AG20443 (cell line): ENCODE measurements at places on chromosomes 16 and 17.

DNA sequence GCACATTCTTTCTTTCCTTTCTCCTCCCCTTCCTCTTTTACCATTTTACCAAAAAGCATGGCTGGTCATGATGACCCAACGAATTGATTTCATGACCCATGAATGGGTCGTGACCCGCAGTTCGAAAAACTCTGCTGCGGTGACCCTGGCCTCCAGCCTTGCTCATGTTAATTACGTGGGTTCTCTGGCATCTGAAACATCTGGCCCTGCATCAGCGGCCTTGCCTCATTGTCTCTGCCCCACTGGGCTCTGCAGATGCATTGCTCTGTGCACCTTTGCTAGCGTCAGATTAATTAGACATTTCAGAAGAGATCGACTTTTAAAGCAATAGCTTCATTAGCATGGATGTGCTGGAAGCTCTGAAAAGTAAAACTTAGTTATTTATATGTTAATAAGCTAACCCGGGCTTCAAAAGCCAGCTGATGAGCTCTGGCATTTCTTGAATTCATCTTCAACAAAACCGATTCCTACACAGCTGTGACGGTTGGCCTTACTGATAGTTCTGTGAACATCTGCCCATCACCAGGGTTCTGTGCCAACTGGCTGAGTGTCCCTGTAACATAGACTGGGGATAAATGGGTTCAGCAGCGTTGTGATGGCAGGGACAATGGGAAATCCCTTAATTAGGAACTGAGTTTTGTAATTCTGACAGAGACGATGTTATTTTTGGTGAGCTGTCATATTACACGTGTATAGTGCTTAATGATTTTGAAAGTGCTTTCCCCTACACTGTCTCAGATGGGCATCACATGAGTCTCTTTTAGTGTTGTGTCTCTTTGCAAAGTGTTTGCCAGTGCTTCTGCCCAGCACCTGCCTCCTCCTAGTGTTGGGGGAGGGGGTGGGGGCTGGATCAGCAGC is 225.9 kb upstream of the EEF2KMT start:
- DNase-seq, result no peak

DNA sequence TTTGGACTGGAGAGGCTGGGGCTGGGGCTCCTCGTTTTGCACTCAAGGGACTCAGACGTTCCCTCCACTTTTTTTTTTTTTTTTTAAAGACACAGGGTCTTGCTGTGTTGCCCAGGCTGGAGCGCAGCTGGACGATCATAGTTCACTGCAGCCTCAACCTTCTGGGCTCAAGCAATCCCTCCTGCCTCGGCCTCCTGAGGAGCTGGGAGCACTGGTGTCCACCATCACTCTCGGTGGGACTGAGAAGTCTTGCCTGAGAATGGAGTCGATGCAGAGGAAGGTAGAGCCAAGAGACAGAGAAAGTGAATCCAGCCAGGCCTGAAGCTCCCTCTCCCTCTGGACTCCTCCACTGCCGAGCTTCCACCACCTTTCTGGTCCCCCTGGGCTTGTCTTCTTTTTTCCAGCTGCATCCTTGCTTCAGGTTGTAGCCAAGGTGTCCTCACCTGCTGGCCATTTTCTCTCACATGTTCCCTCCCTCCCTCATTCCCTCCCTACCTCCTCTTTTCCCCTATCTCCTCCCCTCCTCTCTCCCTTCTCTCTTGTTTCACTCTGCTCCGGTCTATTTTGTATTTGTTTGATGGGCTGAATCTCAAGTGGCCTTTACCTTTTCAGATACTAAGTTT is 233.8 kb downstream of the SNX29 start:
- no peak for DNase-seq

GRCh38 chr16:80330803-80331202 is 210.0 kb upstream of the DYNLRB2 start:
- no peak for DNase-seq

DNA sequence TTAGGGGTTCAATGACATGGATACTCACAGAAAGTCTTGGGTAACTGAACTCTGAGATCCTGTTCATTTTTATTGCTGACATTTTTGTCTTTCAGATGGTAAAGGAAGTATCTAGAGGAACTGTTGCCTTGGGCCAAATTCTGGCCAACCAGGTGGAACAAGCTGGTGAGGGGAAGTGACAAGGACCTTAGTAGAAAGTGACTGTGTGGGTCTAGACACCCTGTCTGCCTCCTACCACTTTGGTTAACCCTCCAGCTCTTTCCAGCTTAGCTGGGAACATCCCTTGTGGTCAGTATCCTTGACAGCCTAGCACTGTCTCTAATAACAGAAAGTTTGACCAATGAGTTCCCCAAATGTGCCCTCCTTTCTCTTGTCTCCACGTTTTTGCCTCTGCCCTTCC is 28.8 kb upstream of the PRKCB start:
- DNase-seq, result no peak

DNA sequence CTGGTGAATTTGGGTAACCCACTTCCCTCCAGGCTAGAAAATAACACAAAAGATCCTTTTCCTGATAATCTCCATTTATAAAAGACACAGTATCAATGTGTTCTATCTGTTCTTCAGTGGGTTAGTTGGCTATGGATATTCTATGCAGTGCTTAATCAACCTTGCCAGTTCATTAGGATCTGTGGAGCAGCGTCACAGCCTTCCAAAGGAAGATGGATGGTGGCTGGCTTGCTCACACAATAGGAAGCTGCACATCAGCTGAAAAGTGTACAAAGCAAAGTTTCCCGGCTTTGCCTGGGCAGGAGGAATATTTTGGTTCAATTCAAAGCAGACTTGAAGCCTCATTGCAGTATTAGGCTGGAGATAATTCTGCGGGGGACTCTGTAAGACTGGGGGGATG is 70.3 kb upstream of the CA10 start:
- no peak for DNase-seq

- DNase-seq, result no peak
Observed at GRCh38 chr16:702341-702740, 3.3 kb downstream of the FBXL16 start.

DNA sequence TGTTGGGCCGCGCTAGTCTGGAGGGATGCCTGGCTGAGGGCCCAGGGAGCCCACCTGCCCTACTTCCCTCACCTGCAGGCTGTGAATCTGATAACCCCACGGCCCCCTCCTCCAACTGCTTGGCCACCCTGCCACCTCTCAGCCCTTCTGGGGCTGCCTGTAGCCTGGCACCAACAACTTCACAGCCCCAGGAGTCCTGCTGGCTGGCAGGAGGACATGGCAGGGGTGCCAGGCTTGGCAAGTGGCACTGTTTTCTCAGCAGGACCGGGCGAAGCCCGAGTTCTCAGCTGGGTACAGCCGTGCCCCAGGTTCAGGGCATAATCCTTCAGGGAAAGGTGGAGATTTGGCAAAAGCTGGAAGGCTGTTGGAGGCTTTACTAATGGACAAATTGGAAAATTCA is 129.6 kb downstream of the CMIP start:
- DNase-seq, result no peak

DNA sequence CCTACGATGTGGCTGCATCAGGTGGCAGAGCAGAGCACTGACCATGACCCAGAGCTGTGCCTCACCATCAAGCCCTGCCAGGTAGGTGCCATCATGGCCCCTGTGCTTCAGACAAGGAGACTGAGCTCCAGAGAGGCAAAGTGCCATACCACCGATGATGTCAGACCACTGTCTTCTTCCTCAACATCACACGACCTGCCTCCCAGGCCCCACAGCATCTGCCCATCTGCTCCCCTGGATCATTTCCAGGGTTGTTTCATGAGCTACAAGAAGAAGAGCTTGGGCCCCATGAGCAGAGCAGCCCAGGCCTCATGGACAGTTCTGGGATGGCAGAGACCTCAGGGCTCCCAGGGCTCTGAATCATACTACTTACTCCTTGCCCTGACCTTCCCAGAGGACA is 9.9 kb downstream of the XYLT1 start:
- DNase-seq, result no peak

DNA sequence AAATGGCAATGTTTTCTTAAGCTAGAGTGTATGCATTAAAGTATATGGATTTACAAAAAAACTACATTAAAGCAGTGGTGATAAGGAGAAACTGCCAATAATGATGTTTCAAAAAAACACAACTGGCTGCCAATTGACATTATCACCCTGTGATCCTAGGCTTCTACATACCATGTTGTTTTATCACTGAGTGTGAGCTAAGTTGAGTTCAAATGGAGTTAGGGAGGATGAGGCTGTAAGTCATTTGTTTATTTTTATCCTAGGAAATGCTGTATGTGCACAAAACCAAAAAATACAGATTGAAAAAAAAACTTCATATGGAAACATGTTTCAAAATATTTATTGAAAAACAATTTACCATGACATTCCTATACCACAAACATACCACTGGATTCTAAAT is 22.9 kb downstream of the CHCT1 start:
- no peak for DNase-seq

GRCh38 chr16:67237396-67238277 is 9.6 kb downstream of the FHOD1 start:
- DNase-seq, result no peak

GRCh38 chr17:74713171-74713755 is 540 bp upstream of the CD300LF start:
- no peak for DNase-seq

DNA sequence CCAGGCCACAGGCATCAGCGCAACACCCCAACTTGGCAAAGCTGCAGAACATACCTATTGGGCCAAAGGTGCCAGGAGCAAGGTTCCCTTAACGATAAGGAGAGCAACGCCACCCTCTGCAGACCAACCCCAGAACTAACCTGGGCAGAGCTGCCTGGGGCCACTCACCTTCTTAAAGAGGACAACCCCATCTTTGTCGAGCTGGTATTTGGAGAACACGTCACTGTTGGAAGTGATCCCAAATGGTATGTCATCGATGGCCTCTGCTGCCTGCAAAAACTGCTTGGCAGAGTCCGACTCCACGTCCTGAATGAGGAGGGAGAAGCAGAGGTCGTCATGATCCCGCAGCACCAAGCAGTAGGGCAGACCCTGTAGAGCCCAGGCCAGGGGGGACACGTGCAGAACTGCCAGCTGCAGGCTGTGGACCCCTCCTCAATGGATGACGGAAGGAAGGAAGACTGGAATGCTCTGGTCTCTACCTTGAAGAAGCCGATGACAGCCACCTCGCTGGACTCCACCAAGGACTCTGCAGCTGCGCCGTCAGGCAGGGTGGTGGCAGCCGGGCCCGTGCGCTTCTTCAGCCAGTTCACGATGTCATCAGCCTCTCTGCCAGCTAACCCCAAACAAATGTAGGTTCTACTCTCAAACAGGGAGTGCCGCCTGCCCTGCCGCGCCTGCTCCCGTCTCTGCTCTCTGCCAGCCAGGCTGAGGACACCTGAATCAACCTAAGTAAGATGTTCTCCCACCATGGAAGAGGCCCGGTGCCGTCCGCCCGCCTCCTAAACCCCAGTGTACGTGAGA is 5.2 kb downstream of the P4HB start:
- no peak for DNase-seq

- peak; percentile 67 for DNase-seq
Observed at GRCh38 chr16:12390644-12391043, 413.0 kb downstream of the CPPED1 start.

GRCh38 chr16:85246473-85246872 is 134.2 kb upstream of the CIBAR2 start:
- DNase-seq, result no peak

- DNase-seq, result no peak
Observed at GRCh38 chr17:41772218-41772585, 14.3 kb downstream of the JUP start.

GRCh38 chr17:41655611-41656111 is 31.3 kb upstream of the KRT17 start:
- no peak for DNase-seq

DNA sequence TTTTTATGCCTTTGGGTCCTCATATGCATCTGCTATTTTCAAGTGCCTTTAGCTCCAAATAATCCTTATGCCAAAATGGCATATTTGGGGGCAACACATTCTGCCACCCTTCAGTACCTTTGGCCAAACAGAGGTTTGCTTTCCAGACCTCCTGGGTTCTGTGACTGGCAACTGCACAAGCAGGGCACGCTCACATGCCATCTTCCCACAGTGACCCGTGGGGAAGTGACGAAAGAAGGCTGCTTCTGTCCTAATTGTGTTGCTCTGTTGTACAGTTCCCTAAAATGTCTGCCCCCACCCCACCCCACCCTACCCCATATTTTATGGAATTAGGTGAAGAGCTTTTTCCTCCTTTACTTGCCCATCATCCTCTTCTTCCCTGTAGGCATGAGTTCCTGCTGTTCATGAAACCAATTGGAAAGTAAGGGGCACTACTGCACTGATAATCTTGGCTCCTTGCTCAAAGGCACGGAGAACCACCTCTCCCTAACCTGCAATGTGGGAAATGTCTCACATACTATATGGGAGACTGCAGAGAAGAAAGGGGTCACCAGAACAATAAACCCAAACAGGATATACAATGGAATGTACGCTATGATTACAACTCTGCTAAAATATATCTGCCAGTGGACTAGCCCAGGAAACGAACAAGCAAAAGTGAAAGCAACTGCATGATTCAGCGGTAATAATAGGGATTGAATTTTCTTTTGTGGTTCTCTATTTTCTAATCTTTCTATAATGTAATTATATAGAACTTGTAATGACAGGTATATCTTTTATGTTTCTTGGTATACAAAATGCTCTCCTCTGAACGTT is 3.3 kb upstream of the SLFN12L start:
- peak; percentile 22 for DNase-seq

- no peak for DNase-seq
Observed at GRCh38 chr17:31532081-31532480, 140.6 kb downstream of the RAB11FIP4 start.

DNA sequence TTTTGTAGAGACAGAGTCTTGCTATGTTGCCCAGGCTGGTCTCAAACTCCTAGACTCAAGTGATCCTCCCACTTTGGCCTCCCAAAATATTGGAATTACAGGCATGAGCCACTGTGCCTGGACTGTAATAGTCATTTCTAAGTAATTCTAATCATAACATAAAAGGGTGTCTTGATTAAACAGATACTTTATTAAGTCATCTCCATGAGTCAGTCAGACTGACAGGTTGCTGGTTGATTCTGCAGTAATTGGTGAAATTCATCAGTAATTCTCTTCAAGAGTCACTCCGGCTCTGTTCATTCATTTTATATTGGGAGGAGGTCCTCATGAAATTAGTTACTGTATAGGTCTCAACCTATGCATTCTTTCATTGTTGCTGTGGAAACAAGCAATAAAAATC is 85.6 kb downstream of the SPECC1 start:
- DNase-seq, result no peak

- no peak for DNase-seq
Observed at GRCh38 chr17:19486351-19487023, 47.2 kb upstream of the SLC47A1 start.

- no peak for DNase-seq
Observed at GRCh38 chr17:83064021-83064731, 15.2 kb upstream of the METRNL start.

- DNase-seq, result no peak
Observed at GRCh38 chr17:3038941-3039340, 24.5 kb downstream of the OR1D5 start.

GRCh38 chr16:28208824-28209223 is 2.9 kb downstream of the XPO6 start:
- DNase-seq, result no peak

DNA sequence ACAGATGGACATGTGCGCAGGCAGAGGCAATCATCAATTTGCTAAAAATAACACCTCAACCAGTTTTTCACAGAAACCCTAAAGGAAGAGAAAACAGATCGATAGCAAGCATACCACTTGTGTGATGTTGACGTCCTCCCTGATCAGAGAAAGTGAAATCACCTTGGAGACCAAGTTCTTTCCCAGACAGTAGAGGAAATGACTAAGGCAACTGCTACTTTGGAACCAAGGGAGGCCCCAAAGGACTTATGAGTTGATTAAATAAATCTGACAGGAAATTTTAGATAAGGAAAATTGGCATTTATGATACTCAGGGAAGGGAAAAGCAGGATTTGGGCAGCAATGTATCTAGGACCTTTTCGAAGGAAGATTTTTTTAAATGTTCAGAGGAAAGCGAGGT is 267.1 kb upstream of the ASIC2 start:
- DNase-seq, result no peak

- no peak for DNase-seq
Observed at GRCh38 chr17:34926661-34927060, 34.6 kb downstream of the CCT6B start.
